ENCODE measurements at places on chromosomes 4 and X. TPM values are rescaled to one million over a fixed set of nuclear protein-coding genes. Genes with fewer than 3 reads are reported as not detected.

DNA sequence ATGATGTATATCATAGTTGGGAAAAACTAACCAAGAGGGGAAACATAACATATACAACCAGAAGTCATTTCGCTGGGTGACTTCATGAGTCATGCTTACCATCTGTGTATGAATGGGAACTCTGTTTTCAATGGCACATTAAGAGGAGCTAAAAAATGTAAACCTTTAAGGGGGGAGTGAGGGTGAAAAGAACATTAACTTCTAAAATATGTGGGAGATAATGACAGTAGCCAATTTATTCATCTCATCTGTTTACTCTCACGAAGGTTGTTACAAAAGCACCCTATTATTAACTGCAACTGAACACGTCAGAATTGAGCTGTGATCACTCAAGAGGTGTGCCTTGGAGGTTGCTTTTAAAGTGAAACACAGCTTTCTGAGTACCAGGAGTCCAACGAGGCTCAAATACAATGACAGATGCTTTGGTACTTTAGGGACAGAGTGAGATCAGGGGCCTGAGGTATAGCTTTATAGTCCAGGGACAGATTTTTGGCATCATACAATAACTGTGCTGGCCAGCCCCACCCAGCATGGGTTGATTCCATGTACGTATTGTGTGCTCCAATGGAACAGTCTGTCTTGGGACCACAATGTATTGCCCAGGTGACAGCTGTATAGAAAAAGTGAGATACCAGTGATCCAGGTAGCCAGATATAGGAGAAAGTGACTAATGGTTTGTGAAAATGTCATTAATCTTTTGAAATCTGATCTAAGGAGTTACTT is 107.3 kb downstream of the AMMECR1 start:
- H3K36me3 ChIP-seq: no peaks in the 10 kb centered on the region
- peak overlapping the region; percentile 43 for H3K4me3 ChIP-seq
- H3K27me3 ChIP-seq: no peaks in the 10 kb centered on the region
- DNase-seq: no peak
- H3K4me1 ChIP-seq: peaks cover 38% of the 10 kb centered on the region

- H3K36me3 ChIP-seq: no peaks in the 10 kb centered on the region
- H3K27ac ChIP-seq: no peak overlapping the region
- no peak overlapping the region for H3K4me3 ChIP-seq
- no peak for DNase-seq
- H3K4me1 ChIP-seq: no peaks in the 10 kb centered on the region
These were observed 379.8 kb downstream of the ZNF674 start for GRCh38 chrX:46165411-46165810.

The GAGE13 gene
- not detected for total RNA-seq

The GSPT2 gene
- total RNA-seq: 48.5 TPM

The WDR17 gene
- 6.3 TPM for total RNA-seq

- H3K36me3 ChIP-seq: no peaks in the 10 kb centered on the region
- no peak for DNase-seq
- H3K27ac ChIP-seq: no peak overlapping the region
- H3K27me3 ChIP-seq: no peaks in the 10 kb centered on the region
- H3K4me3 ChIP-seq: no peak overlapping the region
These were observed 92.6 kb downstream of the KDR start for GRCh38 chr4:55032788-55033187.

The RAB39B gene
- total RNA-seq: 0.44 TPM

- no peaks in the 10 kb centered on the region for H3K4me1 ChIP-seq
- DNase-seq: no peak
- no peaks in the 10 kb centered on the region for H3K36me3 ChIP-seq
- no peak overlapping the region for H3K4me3 ChIP-seq
- no peaks in the 10 kb centered on the region for H3K27me3 ChIP-seq
- no peak overlapping the region for H3K27ac ChIP-seq
These were observed 1175.6 kb downstream of the TECRL start for GRCh38 chr4:63233671-63234070.

GRCh38 chr4:55763996-55764395 is 55.6 kb upstream of the EXOC1L start:
- DNase-seq: no peak
- no peaks in the 10 kb centered on the region for H3K4me1 ChIP-seq
- no peaks in the 10 kb centered on the region for H3K27me3 ChIP-seq
- H3K36me3 ChIP-seq: no peaks in the 10 kb centered on the region
- no peak overlapping the region for H3K27ac ChIP-seq

The PDE5A gene
- total RNA-seq: 41.9 TPM

The TMPRSS11D gene
- total RNA-seq: not detected

DNA sequence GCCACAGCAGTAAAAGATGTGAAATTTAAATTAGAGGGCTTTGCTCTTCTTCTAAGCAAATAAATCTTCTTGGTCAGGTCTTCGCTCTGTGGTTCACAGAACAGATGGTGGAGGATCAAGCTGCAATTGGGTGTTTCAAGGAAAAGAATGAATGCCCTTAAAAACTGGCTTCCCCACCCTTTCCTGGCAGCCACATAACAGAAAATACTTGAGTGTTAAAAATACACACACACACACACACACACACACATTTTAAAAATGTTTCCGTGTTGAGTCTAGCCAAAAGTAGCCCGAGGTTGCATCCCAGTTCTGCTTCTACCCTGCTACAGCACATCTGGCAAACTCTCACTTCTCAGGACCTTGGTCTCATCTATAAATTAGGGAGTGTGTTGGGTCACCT is 56.7 kb upstream of the FGFBP2 start:
- no peak overlapping the region for H3K27ac ChIP-seq
- DNase-seq: no peak
- no peak overlapping the region for H3K4me3 ChIP-seq
- H3K36me3 ChIP-seq: peaks cover 10% of the 10 kb centered on the region

DNA sequence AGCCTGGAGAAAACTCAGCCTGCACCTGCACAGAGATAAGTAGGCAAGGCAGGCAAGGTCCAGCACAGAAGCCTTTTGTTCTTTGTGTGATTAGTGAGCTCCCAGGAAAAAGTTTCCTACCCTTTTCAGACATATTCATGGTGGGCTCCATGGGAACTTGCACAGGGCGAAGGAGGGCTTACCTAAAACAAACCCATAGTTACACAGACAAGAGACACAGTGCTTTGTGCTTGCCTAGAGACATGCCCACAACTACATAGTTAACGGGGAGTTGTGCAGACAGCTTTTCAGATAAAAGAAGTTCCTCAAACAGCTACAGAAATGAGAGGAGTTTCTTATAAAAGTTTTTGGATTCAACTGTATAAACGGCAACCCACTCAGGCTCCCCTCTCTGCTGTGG is 180.5 kb downstream of the GLUD2 start:
- no peak overlapping the region for H3K27ac ChIP-seq
- H3K27me3 ChIP-seq: no peaks in the 10 kb centered on the region
- no peak for DNase-seq
- H3K36me3 ChIP-seq: no peaks in the 10 kb centered on the region
- H3K4me3 ChIP-seq: no peak overlapping the region
- no peaks in the 10 kb centered on the region for H3K4me1 ChIP-seq

The PNMA6A gene
- total RNA-seq: 0.31 TPM

GRCh38 chr4:77201343-77201742 is 44.3 kb downstream of the CCNG2 start:
- no peaks in the 10 kb centered on the region for H3K36me3 ChIP-seq
- no peak overlapping the region for H3K4me3 ChIP-seq
- no peaks in the 10 kb centered on the region for H3K27me3 ChIP-seq
- H3K4me1 ChIP-seq: peaks cover 18% of the 10 kb centered on the region
- H3K27ac ChIP-seq: no peak overlapping the region

- no peak overlapping the region for H3K27ac ChIP-seq
- DNase-seq: no peak
- H3K36me3 ChIP-seq: no peaks in the 10 kb centered on the region
- no peak overlapping the region for H3K4me3 ChIP-seq
These were observed 980.4 kb upstream of the IGFBP7 start for GRCh38 chr4:58090539-58090938.

DNA sequence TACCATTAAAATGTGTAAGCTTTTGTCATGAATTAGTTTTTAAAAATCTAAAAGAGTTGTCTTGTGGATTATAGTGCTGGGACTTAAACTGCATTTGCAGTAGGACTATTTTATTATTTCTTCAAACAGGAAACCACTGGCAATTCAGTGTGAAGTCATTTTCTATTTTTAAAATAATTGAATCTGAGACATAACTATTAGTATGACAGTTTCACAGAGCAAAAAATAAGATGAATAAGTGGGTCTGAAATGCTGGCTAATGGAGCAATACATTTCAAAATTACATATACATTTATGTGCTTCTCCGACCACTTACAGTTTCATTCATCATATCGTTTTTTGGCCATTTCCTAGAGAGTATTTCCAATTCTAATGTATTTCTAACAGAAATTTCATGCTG is 75.3 kb upstream of the RAPGEF2 start:
- H3K27ac ChIP-seq: no peak overlapping the region
- H3K4me1 ChIP-seq: no peaks in the 10 kb centered on the region
- no peak for DNase-seq
- H3K4me3 ChIP-seq: no peak overlapping the region
- no peaks in the 10 kb centered on the region for H3K36me3 ChIP-seq

The HSD17B13 gene
- not detected for total RNA-seq

The HAND2 gene
- 0.45 TPM for total RNA-seq

GRCh38 chr4:94372991-94373390 is 30.4 kb upstream of the HPGDS start:
- H3K4me3 ChIP-seq: no peak overlapping the region
- DNase-seq: no peak
- H3K4me1 ChIP-seq: peaks cover 27% of the 10 kb centered on the region
- no peak overlapping the region for H3K27ac ChIP-seq
- H3K27me3 ChIP-seq: no peaks in the 10 kb centered on the region

The GLRA3 gene
- 0.12 TPM for total RNA-seq

- H3K4me3 ChIP-seq: no peak overlapping the region
- H3K36me3 ChIP-seq: no peaks in the 10 kb centered on the region
- H3K4me1 ChIP-seq: no peaks in the 10 kb centered on the region
- no peaks in the 10 kb centered on the region for H3K27me3 ChIP-seq
- no peak overlapping the region for H3K27ac ChIP-seq
These were observed 734.3 kb downstream of the STIM2 start for GRCh38 chr4:27594922-27595321.

DNA sequence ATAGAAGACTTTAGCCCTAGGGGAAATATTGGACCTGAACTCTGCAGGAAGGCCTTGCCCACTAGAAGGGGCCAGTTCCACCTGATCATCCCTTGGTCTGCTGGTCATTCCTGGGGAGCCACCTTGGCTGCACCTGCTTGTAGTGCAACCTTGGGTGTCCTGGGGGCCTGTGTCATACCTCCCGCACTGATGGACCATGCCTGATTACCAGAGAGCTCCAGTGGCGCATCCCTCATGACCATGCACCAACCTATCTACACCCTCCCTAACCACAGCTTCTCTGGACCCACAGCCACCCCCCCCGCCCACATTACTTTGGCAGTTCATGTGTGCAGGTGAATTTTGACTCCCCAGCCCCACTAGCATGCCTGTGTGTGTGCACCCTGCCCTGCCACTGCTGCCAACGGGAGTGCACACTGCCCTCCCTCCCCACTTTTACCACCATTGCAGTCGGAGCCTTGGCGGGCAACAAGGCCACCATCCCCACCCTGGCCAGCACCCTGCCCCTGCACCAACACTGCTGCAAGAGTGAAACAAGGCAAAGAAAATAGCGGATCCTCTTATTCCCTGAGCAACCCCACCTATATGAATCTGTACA is 208.1 kb downstream of the FAM47B start:
- no peaks in the 10 kb centered on the region for H3K36me3 ChIP-seq
- no peaks in the 10 kb centered on the region for H3K4me1 ChIP-seq
- no peak overlapping the region for H3K27ac ChIP-seq
- no peak for DNase-seq

- no peak overlapping the region for H3K27ac ChIP-seq
- no peak overlapping the region for H3K4me3 ChIP-seq
- H3K4me1 ChIP-seq: no peaks in the 10 kb centered on the region
- H3K27me3 ChIP-seq: no peaks in the 10 kb centered on the region
- H3K36me3 ChIP-seq: no peaks in the 10 kb centered on the region
These were observed 658.7 kb downstream of the PCDH18 start for GRCh38 chr4:136873555-136873954.

DNA sequence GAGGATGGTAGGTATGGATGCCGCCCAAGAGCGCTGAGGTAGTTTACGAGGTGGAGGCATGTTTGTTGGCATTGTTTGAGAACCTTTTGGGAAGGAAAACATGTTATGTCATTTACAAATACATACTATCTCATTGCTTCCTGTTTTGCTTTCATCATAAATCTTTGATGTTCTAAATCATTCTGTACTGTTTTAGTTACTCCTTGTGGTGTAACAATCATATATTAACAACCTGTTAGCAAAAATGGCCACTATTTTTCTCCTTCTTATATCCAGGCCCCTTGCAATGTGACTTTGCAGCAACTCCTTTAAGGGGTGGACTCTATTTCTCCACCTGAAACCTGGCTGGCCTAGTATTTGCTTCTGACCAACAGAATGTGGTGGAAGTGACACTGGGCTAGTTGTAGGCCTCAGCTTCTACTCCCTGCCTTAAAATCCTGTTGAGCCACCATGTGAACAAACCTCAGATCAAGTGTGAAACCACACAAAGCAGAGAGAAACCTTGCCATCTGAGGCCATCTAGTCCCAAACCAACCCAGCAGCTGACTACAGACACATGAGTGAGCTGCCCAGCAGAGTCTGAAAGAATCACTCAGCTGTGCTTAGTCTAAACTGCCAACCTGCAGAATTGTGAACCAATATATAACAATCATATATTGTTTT is 15.8 kb upstream of the CXorf38 start:
- no peak overlapping the region for H3K27ac ChIP-seq
- H3K27me3 ChIP-seq: no peaks in the 10 kb centered on the region
- H3K4me1 ChIP-seq: no peaks in the 10 kb centered on the region
- no peak for DNase-seq

- no peaks in the 10 kb centered on the region for H3K4me1 ChIP-seq
- no peak for DNase-seq
- no peaks in the 10 kb centered on the region for H3K36me3 ChIP-seq
- H3K27ac ChIP-seq: no peak overlapping the region
- H3K27me3 ChIP-seq: no peaks in the 10 kb centered on the region
These were observed 228.7 kb upstream of the SPRY1 start for GRCh38 chr4:123167931-123168330.

- no peak overlapping the region for H3K4me3 ChIP-seq
- H3K4me1 ChIP-seq: no peaks in the 10 kb centered on the region
- no peaks in the 10 kb centered on the region for H3K27me3 ChIP-seq
These were observed 36.7 kb downstream of the IL13RA1 start for GRCh38 chrX:118764122-118764521.

GRCh38 chr4:47109379-47109778 is 78.0 kb downstream of the GABRB1 start:
- H3K27me3 ChIP-seq: peaks cover 14% of the 10 kb centered on the region
- no peak overlapping the region for H3K27ac ChIP-seq
- no peak overlapping the region for H3K4me3 ChIP-seq
- H3K36me3 ChIP-seq: no peaks in the 10 kb centered on the region

The NLGN4X gene
- total RNA-seq: not detected

- no peaks in the 10 kb centered on the region for H3K36me3 ChIP-seq
- H3K27ac ChIP-seq: no peak overlapping the region
- no peaks in the 10 kb centered on the region for H3K4me1 ChIP-seq
- H3K27me3 ChIP-seq: no peaks in the 10 kb centered on the region
- H3K4me3 ChIP-seq: no peak overlapping the region
- no peak for DNase-seq
These were observed 683.8 kb upstream of the PABPC4L start for GRCh38 chr4:134885436-134885835.

The UXT gene
- 112 TPM for total RNA-seq

The SYP gene
- 2.7 TPM for total RNA-seq

GRCh38 chr4:63440236-63440635 is 969.0 kb downstream of the TECRL start:
- DNase-seq: no peak
- no peak overlapping the region for H3K27ac ChIP-seq
- no peaks in the 10 kb centered on the region for H3K27me3 ChIP-seq
- no peak overlapping the region for H3K4me3 ChIP-seq

GRCh38 chr4:109887071-109887470 is 25.6 kb upstream of the EGF start:
- H3K4me3 ChIP-seq: no peak overlapping the region
- H3K27ac ChIP-seq: no peak overlapping the region
- H3K4me1 ChIP-seq: no peaks in the 10 kb centered on the region
- no peaks in the 10 kb centered on the region for H3K27me3 ChIP-seq
- no peaks in the 10 kb centered on the region for H3K36me3 ChIP-seq

The WAS gene
- 1.1 TPM for total RNA-seq

Data from Calu3 (cell line).